ENCODE measurements at places on chromosomes 13 and 19. TPM values are rescaled to one million over a fixed set of nuclear protein-coding genes. Genes with fewer than 3 reads are reported as not detected.
A peak's percentile ranks its signal among the peaks of the same experiment; 100 is the strongest.

DNA sequence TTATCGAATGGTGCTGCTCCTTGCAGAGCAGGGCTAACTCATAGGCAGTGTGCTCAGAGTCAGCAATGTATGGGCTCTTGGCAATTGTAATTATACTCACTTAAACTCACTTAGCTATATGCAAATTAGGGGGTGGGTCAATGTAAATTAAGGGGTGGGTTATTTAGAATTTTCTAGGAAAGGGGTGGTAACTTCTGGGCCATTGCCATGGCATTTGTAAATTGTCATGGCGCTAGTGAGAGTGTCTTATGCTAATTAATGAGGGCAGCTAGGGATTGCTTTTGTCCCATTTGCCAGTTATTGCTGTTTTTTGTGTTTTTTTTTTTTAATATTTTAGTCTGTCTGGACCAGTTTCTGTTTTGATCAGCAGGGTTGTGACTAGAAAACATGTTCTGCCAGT lies 68.4 kb downstream of the DIAPH3 start:
- DNase-seq: no peak

GRCh38 chr19:3857449-3858003 lies 11.3 kb downstream of the ZFR2 start:
- no peak for DNase-seq

Gene NCR1
- not detected for total RNA-seq

GRCh38 chr13:42626176-42626860 lies 52.4 kb downstream of the TNFSF11 start:
- DNase-seq: no peak

DNA sequence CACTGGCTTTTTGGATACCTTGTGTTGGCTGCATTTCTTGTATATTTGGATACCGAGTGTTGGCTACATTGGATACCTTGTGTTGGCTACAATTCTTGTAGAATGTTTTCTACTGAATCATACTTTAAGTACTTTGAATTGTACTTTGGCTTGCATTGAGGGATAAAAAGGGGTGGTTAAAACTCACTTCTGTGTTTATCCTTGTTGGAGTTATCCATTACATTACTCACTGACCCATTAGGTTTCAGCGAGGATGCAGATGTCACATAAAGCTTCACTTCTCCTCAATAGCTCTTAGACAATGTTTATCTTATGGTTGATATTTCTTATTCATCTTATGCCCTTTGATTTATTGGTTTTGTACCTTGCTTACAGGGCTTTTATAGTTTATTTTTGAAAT lies 43.1 kb downstream of the PDS5B start:
- DNase-seq: no peak

DNA sequence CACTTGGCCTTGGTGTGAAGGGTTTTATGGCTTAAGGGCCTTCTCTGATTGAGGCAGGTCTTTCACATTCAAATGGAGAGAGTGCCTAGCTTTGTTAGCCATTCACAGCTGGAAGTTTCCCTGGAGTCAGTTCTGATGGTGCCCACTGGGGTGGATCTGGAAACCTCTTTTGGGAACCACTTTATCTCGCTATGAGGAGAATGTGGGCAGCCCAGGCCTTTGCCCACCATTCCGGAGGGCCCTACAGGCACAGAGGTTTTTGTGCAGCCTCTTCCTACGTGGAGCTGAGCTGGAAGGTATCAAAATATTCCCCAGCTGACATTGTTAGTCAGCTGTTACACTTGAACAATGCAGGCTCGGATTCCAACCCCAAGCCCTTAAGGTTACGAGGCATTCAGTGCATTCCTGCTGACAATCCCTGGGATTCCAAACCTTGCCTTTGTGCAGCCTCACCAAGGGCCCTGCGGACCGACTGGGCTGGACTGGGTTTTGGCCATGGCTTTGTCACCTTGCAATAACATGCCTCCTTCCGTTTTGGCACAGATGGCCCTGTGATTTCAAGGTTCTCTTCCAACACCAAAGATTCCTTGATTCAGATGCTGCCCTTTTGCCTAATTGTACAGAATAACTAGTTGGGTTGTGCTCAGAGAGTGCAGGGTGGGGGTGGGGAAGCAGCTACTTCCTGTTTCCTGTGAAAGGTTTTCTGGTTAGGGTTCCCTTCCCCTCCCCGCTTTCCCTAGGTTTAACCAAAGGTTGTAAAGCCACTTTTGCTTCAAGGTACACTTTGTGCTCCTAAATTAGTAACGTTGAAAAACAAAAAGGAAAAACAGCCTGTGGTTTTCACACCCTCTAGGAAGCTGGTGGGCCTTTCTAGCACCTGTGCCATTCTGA lies 27.0 kb downstream of the SAE1 start:
- DNase-seq: no peak

Gene KCNC3
- total RNA-seq: 2.3 TPM

GRCh38 chr19:13082192-13083007 lies 20.3 kb downstream of the LYL1 start:
- no peak for DNase-seq

Gene FCER2
- total RNA-seq: not detected

Gene NCAN
- 161 TPM for total RNA-seq

DNA sequence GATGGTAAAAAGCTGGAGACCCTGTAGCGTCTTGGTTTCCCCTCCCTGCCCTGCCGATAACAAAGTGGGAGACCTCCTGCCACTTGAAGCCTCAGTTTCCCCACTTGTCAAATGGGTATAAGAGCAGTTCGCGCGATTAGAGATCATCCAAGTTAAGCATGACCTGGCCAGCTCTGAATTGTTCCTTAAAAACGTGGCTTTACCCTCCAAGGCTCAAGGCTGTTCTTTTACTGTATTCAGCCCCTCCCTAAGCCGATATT lies 421 bp downstream of the TNPO2 start:
- no peak for DNase-seq

DNA sequence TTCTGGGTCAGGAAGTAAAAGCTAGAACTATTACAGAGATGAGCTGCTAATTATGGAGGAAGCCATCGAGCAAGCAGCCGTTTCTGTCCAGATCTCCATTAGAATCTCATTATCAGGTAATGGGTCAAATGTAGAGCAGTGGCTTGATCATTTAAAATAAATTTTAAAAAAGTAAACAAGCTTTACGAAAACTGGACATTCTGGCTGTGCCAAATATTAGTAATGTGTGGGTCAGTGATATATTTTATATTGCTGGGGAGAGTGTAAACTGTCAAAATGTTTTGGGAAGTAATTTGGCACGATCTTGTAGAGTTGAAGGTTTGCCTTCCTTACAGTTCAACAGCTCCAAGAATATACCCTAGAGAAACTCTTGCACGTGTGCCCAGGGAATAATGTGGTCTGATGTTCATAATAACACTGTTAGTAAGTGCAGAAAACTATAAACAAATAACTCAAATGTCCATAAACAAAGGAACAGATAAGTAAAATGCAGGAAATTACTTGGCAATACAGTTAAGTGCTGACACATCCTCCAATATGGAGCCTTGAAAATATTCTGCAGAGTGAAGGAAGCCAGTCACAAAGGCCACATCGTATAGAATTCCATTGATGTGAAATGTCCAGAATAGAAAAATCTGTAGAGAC lies 127.2 kb upstream of the UBL3 start:
- DNase-seq: no peak

GRCh38 chr13:40228496-40228895 lies 437.9 kb downstream of the FOXO1 start:
- no peak for DNase-seq

Gene HSPB6
- 0.31 TPM for total RNA-seq

DNA sequence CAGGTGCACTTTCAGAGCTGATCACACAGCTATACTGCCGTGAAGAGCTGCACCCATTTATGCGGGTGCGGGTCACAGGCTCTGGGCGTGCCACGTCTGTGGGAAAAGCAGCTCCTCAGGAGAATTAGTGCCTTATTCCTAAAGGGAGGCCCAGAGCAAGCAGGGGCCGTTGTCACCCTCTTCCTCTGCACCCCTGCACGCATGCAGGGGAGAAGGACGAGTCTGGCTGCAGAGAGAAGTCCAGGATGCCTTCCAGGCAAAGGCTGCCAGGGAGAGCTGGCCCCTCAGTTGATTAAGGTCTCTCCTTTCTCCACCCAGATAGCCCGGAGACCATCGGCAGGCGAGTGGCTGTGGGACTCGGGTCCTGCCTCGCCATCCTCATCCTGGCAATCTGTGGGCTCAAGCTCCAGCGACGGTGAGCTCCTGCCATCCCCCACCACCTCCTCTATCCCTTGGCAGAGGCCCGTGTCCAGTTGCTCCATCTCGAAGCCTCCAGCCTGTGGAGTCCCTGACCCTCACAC lies 3.1 kb upstream of the FFAR1 start:
- no peak for DNase-seq

- DNase-seq: no peak
Observed at GRCh38 chr13:77213644-77214043, 113.2 kb downstream of the MYCBP2 start.

DNA sequence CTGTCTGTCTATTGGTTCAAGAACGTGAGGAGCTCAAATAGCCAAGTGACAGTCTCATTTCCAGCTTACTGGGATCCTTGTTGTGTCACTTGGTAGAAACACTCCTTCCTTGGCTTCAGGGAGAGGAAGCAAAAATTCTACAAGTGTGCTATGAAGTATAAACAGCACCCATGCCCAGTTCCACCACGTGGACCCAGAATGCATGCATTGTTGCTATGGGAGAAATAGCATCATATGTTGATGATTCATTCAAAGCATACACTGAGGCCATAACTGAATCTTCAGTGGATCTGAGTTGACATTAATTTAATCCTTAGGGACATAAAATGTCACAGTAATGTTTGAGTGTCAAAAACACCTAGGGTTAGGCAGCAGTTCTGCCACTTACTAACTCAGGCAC lies 199.0 kb upstream of the RXFP2 start:
- DNase-seq: no peak

Gene TARM1
- not detected for total RNA-seq

DNA sequence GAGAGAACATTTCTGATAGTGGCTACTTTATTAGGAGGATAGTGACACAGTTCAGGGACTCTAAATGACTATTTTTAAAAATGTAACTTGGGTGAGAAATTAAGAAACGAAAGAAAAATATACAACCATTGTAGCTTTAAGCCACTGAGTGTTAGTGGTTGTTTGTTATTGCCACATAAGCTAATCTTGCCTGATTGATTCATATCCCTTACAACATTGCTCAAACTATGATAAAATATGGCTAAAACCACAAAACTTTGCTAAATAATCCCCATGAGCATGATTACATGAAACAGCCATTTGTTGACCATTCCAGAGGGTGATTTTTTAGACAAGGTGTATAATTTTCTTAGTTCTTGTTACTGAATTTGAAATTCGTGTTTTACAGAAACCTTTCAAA lies 343.4 kb downstream of the SLITRK5 start:
- no peak for DNase-seq

- DNase-seq: no peak
Observed at GRCh38 chr13:112690283-112690929, 568 bp downstream of the ATP11A start.

- DNase-seq: peak; percentile 34
Observed at GRCh38 chr19:12994701-12995595, at the start of gene NFIX. Gene NFIX, plus strand, starts transcription at chr19:12995475. Its CDS starts 363 bp downstream, at chr19:12995838.

DNA sequence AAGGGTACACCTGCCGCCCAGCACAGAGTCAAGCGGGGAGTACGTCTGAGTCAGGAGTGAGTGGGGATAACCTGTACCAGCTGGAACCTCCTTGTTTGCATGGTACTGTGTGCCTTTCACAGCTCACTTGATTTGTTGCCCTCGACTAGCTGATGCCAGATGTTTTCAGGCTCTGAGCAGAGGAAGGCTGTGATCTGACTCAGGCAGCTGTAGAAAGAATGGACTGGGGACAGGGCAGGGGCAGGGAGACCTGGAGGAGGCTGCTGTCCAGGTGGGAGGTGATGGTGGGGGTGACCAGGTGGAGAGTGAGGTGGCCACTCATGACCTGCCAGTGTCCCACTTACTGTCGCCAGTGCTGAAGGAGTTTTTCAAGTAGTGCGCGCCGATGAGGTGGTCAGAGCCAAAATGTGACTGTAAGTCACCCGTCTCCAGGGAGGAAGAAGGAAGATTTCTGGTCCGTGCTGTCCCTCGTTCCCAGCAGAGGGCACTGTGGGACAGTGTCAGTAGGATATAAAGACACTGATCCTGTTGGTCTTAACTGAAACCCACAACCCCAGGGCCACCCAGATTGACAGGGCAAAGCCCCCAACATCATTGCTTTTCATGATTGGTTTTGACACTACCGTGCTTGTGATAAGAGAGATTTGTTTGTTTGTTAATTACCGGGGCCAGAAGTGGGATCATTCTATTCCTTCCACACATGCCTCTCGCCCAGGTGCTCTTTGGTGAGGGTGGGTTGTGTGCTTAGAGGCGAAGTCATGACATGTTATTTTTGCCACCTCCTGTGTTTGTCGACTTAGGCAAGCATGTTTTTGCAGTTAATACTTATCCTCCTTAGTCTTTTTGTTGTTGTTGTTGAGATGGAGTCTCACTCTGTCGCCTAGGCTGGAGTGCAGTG lies 128.4 kb downstream of the DPF1 start:
- DNase-seq: peak; percentile 47

DNA sequence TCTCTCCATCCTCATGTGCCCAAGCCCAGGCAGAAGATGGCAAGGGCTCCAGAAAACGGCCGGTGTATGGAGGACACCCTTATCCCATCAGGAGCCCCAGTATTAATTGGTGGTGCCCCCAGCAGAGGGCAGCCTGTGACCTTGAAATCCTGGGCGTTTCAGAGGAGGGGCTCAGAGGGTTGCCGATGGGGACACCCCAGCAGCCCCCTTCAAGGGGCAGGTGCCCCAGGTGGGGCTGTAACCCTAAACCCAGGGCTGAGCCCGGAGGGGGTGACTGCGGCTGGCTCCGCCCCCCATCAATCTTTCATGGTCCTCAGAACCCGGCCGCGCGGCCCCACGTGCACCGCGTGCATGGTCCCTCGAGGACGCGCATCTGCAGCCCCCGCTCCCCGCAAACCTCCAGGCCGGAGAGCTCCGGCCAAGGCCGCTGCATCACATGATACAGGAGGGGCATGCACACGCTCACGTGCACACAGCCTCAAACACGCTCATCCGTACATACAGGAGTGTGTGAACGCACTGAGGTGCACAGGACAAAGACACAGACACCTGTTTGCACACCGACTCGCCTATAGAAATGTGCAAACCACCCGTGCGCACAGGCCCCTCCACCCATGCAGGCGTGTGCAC lies 949 bp downstream of the RAB3A start:
- no peak for DNase-seq

DNA sequence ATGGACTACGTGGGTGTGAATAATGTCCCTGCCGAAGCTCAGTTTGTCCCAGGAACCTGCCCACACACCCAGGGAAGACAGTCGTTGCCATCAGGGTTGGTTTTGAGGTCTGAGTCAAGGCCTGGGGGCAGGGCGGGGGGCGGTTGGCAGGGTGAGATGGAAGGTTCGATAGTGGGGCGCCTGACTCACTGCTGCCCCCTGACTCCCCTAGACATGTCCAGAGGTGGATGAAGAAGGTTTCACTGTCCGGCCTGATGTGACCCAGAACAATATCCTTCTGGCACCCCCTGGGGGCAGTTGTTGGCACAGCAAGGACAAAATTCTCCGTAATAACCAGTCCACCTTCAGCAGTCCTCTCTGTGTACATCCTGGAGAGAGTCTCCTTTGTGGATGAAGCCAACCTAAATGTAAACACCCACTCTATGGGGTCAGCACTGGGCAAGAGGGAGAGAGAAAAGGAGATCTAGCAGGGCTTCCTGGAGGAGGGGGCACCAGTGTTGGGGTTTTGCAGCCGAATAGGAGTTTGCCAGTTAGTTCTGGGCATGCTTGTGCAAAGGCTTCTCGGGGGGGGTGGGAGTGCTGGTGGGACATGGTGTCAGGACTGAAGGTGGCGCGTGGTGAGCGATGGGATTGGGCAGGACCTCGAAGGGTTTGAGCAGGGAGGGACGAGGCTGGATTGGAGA lies 19.6 kb upstream of the B3GNT3 start:
- DNase-seq: no peak

Data from occipital lobe (tissue), 3 donors.